ENCODE measurements at places on chromosomes 4 and X.

DNA sequence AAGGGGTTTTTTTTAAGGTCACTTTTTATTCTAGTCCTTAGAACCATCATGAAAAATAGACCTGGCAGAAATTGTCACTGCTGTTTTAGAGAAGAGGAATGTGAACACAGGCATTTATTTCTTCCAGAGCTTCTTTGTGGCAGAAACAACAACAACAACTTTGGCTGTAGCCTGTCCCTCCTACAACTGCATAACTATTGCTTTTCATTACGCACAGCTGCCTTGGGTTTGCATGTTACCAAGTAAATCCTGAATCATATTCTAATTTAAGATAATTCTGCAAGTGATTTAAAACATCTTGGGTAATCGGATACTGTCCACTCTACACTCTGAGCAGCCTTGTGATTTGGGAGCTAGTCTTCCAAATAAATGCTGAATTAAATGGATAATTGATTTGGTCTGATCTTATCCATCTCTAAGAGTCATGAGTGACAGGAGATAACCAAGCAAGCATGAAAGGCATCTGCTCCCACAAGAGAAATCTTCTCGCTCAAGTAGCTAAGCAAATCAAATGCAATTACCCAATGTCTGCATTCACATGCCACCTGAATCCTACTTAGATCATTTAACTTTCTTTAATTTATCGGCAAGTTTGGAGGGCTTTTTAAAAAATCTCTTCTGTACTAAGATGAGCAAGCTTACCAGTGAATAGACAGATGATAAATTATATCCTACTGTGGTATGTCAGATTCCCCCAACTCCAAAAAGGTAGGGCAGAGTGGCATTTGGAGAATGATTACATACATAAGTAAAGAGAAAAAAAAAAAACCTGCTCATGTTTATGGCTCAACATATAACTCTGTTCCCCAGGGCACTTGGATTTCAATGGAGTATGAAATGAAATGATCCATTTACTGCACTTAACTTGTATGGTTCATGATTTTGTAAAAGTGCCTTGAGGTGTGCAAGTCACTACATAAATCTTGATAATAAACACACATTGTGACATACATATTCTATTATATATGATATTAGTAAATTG, 73.6 kb downstream of the EGF start:
- DNase-seq = no peak

DNA sequence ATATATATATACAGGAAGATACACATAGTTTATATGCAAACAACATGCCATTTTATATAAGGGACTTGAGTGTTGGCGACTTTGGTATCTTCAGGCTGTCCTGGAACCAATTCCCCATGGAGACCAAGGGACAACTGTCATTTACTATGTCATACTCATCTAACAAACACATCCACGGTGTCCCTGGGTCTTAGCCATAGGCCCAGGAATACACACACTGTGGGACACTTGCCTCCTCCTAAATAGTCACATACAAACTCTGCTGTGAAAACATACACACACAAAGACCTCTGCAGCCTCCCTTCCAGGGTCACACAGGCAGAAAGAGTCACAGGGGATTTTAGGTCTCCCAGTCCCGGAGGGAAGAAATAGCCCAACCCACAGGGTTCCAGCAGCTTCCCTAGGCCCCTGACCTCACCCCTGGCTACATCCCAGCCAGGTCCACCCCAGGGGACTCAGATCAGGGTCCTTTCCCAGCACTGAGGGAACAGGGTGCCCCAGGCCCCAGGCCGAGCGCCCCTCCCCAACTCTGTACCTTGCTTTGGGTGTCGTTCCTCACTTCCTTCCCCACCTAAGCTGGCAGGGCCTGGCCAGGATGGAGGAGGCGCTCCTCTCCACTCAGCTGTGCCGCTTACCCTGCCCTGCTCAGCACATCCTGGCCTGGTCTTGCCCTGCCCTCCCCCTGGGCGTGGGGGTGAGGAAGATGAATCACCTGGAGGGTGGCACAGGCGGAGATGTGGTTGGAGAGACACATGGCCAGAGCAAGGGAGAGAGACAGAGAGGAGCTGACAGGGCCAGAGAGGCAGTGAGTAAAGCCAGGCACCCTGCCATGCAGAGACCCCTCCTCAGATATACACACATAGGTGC, 21.8 kb downstream of the FGD1 start:
- no peak for DNase-seq

DNA sequence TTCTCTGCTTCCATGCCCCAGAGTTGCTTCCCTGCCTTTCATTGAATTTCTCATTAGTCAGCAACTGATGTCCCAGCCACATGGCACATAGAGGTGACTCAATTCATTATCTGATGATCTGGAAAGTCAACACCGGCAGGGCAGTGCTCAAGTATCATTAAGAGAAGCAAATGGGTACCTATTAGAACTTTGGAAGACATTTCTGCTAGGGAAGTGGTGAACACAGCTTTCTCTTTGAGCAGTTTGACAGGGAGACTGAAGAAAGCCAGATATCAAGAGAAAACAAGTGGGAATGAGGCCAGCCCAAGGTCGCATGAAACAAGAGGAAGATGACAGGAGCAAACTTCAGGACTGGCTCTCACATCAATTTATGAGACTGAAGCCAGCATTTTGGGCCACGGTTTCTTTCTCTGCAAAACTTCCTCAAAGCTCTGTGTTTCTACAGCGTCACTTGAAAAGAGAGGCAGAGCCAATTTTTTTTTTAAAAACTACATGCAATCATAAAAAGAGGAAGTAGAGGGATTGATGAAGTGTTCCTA, 108.3 kb upstream of the RPS6KA3 start:
- DNase-seq = no peak

GRCh38 chrX:133838761-133839676, 146.4 kb downstream of the GPC3 start:
- no peak for DNase-seq

- DNase-seq = no peak
Observed at GRCh38 chr4:108036213-108036612, 46.5 kb downstream of the HADH start.
